Activated T-helper 2 cell treated with anti-CD3 and anti-CD28 coated beads, Interferon-gamma antibody, Interleukin-2, Interleukin-4, amounts not matched to agents 10 μg/mL and 5 μg/mL and 100 μg/mL, durations not matched to agents 14 hours and 24 hours and 36 hours (primary cell): ENCODE measurements at places on chromosomes 5 and 9.

- H3K4me1 ChIP-seq: no peaks in the 10 kb centered on the region
- H3K27me3 ChIP-seq: no peaks in the 10 kb centered on the region
- H3K4me3 ChIP-seq: no peak overlapping the region
- no peaks in the 10 kb centered on the region for H3K36me3 ChIP-seq
- H3K27ac ChIP-seq: no peak overlapping the region
Measured at GRCh38 chr5:84614906-84615305, 230.2 kb upstream of the EDIL3 start.

GRCh38 chr9:106066940-106067524 lies 372.7 kb downstream of the TMEM38B start:
- no peak for DNase-seq
- H3K4me1 ChIP-seq: no peaks in the 10 kb centered on the region
- H3K36me3 ChIP-seq: no peaks in the 10 kb centered on the region

DNA sequence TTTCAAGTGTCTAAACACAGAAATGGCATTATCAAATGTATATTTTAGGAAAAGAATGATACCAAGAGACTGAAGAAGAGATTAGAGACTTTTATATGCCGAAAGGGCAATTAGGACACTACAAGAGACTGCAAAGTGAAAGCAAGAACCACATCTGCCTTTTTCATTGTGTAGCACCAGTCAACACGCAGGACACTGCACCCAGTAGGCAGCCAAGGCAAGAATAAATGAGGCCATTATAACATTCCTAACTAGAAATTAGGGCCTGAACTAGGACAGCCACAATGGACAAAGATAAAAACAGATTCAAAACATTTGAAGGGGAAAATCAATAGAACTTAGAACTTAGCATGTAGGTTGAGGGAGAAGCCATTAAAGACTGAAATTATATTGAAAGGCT lies 10.8 kb downstream of the CETN3 start:
- H3K27ac ChIP-seq: no peak overlapping the region
- no peak overlapping the region for H3K4me3 ChIP-seq
- peaks cover 25% of the 10 kb centered on the region for H3K36me3 ChIP-seq
- peaks cover 7% of the 10 kb centered on the region for H3K4me1 ChIP-seq
- no peaks in the 10 kb centered on the region for H3K27me3 ChIP-seq

GRCh38 chr5:100505984-100506670 lies 29.0 kb upstream of the FAM174A start:
- no peak overlapping the region for H3K27ac ChIP-seq
- no peak for DNase-seq
- H3K4me1 ChIP-seq: no peaks in the 10 kb centered on the region
- no peaks in the 10 kb centered on the region for H3K36me3 ChIP-seq

DNA sequence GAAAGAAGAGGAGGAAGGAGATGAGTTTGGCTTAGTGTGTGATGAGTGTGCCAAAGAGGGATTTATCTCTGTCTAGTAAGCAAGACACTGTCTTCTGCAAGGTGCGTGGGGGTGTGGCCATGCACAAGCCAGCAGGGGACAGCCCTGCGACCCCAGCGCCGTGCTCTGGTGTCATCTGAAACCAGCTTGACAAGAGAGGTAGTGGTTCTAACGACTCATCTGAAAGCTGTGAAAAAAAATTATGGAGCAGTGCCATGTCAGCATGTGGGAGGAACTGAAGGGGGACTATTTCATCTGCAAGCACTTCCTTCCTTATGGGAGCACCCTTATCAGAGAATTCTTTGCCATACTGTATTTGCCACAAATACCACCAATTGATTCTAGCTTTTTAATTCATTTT lies 398.6 kb downstream of the PSAT1 start:
- H3K36me3 ChIP-seq: no peaks in the 10 kb centered on the region
- H3K4me3 ChIP-seq: no peak overlapping the region
- DNase-seq: no peak
- no peaks in the 10 kb centered on the region for H3K27me3 ChIP-seq
- H3K27ac ChIP-seq: no peak overlapping the region
